ENCODE measurements at places on chromosomes 5 and 9.

DNA sequence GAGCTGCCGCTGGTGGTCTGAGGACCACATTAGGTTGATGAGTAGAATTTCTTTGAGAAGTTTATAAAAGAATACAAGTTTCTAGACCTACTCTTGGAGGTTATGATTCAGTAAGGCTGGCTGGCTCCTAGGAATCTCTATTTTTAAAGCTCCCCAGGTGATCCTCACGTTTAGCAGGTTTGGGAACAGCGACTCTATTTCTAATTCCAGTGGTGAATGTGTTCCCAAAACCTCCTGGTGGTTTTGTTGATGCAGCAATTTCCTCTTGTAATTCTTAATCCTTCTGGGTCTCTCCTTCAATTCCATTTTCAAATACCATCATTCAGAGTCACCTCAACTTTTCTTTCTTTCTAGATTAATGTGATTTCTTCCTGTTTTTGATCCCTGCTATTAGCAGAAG is 215.9 kb upstream of the RFX3 start:
- no peak for DNase-seq

DNA sequence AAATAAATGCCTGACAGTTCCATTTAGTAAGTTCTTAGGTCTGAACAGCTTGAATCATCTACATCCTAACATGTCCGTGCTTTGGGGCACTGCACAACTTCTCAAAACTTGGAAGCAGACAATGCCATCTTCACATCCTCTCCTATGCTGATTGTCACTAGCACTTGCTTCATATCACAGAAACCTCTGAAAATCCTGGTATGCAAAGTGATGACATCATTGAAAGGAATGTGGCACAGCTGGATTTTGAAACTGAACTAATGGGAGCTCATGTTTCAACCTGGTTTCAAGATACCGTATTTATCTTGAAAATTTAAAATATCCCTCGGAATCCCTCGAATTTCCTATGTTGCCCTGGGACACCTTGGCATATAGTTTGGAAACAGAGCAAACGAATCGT is 490.2 kb upstream of the DAP start:
- DNase-seq: no peak

GRCh38 chr9:75265525-75265972 is 177.2 kb downstream of the OSTF1 start:
- DNase-seq: peak; percentile 63

- no peak for DNase-seq
Measured at GRCh38 chr9:7370381-7370780, 429.2 kb downstream of the DMAC1 start.

DNA sequence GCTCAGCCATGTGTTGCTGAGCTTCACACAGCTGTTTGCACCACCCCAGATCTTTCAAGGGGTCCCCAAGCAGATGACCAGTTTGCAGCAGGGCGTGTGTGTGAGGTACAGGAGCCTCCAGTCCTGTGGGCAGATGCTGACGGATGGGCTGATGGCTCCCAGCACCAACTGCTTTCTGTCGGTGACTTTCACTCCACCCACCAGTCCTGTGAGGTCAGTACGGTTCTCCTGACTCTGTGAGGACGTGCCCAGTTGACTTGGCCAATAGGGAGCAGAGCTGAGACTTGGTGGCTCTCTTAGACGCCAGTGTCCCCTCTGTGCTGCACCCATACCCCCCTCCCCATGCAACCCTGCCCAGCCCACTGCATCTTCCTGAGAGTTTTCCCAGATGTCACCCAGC is 19.7 kb downstream of the COL5A1 start:
- no peak for DNase-seq

GRCh38 chr5:165573445-165573844 is 2068.0 kb downstream of the MAT2B start:
- DNase-seq: no peak

DNA sequence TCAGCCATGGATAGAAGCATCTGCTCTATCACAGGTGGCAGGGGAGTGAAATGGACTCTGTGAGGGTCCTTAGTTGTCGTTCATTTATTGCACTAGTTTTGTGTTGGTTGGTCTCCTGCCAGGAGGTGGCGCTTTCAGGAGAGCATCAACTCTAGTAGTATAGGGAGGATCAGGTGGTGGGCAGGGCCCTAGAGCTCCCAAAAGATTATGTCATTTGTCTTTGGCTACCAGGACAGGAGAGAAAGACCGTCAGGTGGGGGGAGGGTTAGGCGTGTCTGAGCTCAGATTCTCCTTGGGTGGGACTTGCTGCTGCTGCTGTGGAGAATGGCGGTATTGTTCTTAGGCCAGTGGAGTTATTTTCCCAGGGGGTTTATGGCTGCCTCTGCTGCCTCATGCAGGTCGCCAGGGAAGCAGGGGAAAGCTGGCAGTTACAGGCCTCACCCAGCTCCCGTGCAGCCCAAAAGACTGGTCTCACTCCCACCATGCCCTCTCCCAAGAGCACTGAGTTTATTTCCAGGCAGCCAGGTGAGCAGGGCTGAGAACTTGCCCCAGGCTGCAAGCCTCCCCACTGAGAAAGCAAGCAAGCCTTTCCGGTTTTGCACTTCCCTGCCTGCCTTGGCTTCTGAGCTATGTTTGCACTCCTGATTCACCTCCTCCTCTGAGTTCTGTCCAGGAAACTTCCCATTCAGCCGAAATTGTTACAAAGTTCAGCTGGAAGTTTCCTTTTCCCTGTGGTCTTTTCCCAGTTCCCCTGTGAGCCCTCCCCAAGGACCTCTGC is 317.3 kb downstream of the TAF11L14 start:
- DNase-seq: no peak

DNA sequence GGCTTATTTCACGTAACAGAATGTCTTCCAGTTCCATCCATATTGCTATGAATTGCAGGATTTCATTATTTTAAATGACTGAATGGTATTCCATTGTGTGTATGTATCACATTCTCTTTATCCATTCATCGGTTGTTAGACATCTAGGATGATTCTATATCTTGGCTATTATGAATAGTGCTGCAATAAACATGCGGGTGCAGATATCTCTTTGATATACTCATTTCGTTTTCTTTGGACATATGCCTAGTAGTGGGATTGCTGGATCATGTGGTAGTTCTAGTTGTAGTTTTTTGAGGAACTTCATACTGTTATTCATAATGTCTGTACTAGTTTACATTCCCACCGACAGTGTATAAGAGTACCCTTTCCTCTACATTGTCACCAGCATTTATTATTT is 460.5 kb downstream of the MAN2A1 start:
- DNase-seq: no peak

DNA sequence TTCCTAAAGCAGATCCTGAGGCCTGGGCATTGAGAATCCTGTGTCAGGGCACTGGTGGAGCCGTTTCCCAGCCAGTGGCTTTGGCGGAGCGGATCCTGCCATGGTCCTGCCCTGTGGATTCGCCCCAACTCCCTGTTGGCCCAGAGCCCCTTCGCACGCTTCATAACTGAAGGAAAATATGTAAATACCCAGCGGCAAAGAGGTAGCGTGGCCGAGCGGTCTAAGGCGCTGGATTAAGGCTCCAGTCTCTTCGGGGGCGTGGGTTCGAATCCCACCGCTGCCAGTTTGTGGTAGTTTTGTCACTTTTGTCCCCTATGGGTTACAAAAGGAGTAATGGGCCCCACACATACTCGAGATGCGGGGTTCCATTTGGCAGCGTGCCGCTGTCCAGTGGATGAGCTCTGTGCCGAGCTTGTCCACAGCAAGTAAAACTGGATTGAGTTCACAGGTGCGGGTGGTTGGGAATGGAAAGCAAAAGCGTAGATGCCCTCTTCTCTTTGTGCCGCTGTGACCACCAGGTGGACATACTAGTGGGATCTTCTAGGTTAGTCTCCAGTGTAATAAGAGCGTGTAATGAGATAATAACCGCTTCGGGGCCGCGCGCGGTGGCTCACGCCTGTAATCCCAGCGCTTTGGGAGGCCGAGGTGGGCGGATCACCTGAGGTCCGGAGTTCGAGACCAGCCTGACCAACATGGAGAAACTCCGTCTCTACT is 17.3 kb downstream of the TRIM7 start:
- DNase-seq: peak; percentile 64

GRCh38 chr5:54577937-54578653 is 60.5 kb downstream of the SNX18 start:
- DNase-seq: no peak

- no peak for DNase-seq
Measured at GRCh38 chr5:150469718-150470469, 20.4 kb upstream of the RPS14 start.

DNA sequence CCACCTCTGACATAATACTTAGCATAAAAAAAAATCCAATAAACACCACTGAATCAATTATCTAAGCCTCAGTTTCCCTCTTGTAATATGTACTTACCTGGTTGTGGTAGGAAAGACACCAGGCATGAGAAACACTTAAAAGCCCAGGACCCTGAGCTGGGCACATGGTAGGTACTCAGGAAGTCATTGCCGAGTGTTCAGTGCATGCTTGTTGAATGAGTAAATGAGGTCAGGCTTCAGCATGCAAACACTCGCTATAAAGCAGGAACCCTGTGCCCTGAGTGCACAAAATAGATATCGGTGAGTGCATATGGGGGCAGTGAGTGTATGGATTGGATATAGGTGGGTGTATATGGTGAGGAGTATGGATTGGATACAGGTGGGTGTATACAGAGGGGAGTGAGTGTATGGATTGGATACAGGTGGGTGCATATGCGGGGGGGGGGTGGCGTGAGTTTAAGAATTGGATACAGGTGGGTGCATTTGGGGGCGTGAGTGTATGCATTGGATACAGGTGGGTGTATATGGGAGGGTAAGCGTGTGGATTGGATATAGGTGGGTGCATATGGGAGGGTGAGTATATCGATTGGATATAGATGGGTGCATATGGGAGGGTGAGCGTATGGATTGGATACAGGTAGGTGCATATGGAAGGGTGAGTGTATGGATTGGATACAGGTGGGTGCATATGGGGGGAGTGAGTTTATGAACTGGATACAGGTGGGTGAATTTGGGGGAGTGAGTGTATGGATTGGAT is 194.3 kb upstream of the MSX2 start:
- no peak for DNase-seq

DNA sequence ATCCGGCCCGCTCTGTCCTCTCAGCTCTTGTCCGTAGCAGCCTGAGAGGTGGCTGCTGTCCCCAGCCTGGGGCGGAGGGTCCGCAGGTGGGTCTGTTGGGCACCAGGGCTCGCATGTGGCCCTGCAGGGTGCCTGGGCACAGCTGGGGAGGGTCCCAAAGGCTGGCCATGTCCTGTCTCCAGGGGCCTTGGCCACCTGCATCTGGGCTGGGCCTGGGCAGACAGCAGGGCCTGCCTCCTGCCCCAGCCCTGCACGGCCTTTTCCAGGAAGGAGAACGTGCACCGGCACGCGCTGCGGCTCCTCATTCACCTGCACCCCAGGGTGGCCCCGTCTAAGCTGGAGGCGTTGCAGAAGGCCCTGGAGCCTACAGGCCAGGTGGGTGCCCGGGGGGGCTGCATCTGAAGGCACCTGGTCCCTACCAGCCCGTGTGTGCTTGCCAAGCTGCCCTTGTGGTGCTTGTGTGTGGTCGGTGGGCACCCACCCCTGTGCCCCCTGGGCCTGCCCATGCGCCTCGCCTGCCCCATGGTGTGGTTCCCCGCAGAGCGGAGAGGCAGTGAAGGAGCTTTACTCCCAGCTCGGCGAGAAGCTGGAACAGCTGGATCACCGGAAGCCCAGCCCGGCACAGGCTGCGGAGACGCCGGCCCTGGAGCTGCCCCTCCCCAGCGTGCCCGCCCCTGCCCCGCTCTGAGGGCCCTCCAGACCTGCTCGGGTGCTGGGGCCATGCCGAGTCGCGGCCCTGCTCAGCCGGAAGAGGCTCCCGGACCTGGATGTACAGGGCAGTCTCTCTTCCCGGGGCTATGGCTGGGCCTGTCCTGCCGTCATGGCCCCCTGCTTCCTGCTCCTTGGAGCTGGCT is 5.1 kb upstream of the TOR4A start:
- no peak for DNase-seq

- DNase-seq: no peak
Measured at GRCh38 chr5:1897816-1898450, 15.2 kb upstream of the IRX4 start.

GRCh38 chr9:104094534-104095015 is 466 bp downstream of the SMC2 start:
- peak; percentile 62 for DNase-seq

DNA sequence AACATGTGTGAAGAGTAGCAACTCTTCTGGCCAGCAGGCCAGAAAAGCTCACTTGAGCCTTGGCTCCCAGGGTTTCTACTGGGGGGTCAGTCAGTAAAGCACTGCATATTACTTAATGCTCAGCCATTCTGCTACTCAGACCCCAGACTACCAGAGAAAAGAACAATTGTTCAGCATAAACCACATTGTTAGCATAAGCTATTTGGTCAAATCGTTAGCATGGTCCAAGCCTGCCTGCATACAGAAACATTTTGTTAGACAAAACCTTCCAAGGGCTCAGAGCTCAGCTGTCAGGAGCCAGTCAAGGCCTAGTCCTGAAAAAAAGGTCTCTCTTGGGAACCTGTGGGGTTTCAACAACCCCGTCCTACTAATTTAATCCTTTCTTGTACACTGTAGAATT is 449.3 kb downstream of the PRR16 start:
- DNase-seq: no peak

DNA sequence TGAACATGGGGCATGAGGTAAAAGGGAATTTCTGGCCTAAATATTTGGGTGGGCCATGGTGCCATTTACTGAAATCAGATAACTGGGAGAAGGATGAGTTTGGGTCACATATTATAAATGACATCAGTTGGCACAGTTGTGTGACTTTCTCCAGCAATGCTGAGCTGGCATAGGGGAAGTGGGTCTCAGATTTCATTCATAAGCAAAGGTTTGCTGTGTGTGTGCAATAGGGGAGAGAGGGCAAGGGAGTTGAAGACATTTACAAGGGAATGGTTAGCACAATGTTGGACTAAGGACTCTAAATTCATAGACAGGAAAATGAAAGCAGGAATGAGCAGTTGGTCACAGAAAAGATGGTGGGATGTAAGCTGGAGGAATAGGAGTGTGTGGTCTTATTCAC is 47.8 kb upstream of the KLF9 start:
- no peak for DNase-seq

GRCh38 chr5:126519637-126520592 is 75.1 kb downstream of the ALDH7A1 start:
- no peak for DNase-seq

- DNase-seq: no peak
Measured at GRCh38 chr9:132144708-132145365, 17.0 kb upstream of the NTNG2 start.

- no peak for DNase-seq
Measured at GRCh38 chr5:138573223-138573622, 2.0 kb downstream of the HSPA9 start.

DNA sequence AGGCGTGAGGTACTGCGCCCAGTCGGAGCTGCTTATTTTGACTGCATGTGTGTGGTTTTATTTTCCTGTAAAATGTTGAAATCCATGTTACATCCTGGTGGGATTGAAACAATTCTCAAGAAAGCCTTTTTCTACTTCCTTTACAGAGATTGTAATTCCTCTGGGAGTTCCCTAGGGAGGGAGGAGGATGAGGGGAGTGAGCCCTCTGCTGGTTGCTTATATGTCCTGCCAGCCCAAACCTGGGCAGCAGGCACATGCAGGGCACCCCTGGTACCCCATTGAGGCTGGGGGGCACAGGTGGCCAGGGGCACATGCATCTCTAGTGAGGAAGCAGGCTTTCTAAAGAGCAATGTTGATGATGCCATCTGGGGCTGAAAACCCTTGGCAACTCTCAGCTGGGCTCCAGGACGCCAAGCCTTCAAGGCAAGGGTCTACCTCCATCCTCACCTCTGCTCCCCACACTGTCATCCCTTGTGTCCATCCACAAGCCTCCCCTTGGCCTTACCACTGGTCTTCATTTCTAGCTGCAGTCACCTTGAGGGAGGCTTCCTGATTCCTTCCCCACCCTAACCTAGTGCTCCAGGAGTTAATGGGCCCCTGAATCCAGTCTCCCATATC is 84.7 kb upstream of the TNFSF8 start:
- no peak for DNase-seq

- DNase-seq: no peak
Measured at GRCh38 chr9:81375187-81376100, 313.9 kb downstream of the TLE1 start.

All from stimulated activated CD4-positive, alpha-beta T cell treated with anti-CD3 and anti-CD28 coated beads, Interleukin-12 subunit alpha, Interleukin-12 subunit beta, amount 100 ng/mL, for 48 hours (primary cell).